CD4-positive, alpha-beta T cell (primary cell): ENCODE measurements at places on chromosomes 3 and 15. TPM values are rescaled to one million over a fixed set of nuclear protein-coding genes. Genes with fewer than 3 reads are reported as not detected.

DNA sequence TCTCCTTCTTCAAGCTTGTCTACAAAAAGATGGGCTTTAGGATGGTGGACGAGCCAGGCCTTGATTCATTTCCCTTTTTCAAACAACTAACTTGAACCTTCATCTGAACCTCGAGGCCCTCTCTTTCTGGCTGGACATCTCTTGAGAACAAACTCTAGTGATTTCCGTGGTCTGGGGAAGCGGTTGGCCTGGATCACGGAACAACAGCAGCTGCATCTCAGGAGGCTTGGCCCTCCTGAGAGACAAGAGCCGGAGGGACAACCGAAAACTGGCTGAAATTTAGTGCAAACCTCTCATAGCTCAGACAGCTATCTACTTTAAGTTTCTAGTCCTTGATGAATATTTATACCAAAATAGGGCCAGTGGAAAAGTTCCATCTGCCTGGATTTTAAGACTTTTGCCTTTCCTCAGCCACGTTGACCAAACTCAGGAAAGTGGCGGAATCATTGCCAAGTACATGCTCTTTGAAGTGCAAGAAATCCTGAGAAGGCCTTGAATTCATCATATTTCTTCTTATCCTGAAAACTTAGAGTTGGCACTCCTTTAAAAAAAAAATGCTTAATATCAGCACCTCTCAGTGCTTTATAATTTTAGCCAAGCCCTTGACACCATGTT lies 14.5 kb downstream of the LMCD1 start:
- no peaks in the 10 kb centered on the region for H3K27me3 ChIP-seq
- H3K27ac ChIP-seq, result no peak overlapping the region
- no peak overlapping the region for H3K4me3 ChIP-seq
- H3K36me3 ChIP-seq, result no peaks in the 10 kb centered on the region
- H3K4me1 ChIP-seq, result no peaks in the 10 kb centered on the region

- H3K27me3 ChIP-seq, result no peaks in the 10 kb centered on the region
- H3K36me3 ChIP-seq, result peaks cover 30% of the 10 kb centered on the region
- no peaks in the 10 kb centered on the region for H3K4me1 ChIP-seq
These were observed 57.8 kb upstream of the ACTC1 start for GRCh38 chr15:34853001-34853758.

GRCh38 chr15:35325374-35325941 lies 220.5 kb downstream of the DPH6 start:
- H3K36me3 ChIP-seq, result no peaks in the 10 kb centered on the region
- no peak overlapping the region for H3K4me3 ChIP-seq
- no peak for DNase-seq
- no peak overlapping the region for H3K27ac ChIP-seq
- H3K27me3 ChIP-seq, result no peaks in the 10 kb centered on the region

- H3K4me1 ChIP-seq, result peaks cover 5% of the 10 kb centered on the region
- H3K27ac ChIP-seq, result no peak overlapping the region
- no peak for DNase-seq
- no peak overlapping the region for H3K4me3 ChIP-seq
These were observed 96.3 kb downstream of the PCSK6 start for GRCh38 chr15:101393172-101393571.

DNA sequence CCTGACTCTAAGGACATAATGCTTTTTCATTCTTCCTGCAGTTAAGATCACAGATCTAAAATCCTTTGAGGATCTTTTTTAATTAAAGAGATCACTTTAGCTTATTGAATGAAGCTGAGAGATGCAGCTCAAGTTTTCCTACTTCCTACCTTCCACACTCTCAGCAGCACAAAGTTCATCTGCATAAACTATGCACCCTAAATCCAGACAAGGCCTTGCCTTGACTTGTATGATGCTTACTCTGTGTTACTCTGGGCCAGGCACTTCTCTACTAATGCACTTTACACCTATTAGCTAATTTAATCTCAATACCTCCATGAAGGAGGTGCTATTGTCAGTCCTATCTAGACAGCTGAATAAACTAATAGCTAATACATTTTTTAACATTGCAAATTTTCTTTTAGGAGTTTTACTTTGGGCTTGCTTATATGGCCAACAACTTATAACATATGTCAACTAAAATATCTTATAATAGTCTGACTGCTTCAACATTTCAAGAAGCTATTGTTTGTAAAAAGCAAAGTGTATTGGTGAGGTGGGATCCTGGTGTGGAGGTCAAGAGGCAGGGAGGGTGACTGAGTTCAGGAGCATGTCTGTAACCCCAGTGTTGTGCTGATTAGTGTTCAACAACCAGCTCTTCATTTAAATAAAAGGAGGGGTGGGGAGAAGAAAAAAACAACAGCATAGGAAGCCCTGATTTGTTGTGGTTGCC lies 172.4 kb upstream of the ATP11B start:
- H3K27ac ChIP-seq, result no peak overlapping the region
- no peaks in the 10 kb centered on the region for H3K27me3 ChIP-seq
- no peaks in the 10 kb centered on the region for H3K4me1 ChIP-seq
- H3K4me3 ChIP-seq, result no peak overlapping the region

DNA sequence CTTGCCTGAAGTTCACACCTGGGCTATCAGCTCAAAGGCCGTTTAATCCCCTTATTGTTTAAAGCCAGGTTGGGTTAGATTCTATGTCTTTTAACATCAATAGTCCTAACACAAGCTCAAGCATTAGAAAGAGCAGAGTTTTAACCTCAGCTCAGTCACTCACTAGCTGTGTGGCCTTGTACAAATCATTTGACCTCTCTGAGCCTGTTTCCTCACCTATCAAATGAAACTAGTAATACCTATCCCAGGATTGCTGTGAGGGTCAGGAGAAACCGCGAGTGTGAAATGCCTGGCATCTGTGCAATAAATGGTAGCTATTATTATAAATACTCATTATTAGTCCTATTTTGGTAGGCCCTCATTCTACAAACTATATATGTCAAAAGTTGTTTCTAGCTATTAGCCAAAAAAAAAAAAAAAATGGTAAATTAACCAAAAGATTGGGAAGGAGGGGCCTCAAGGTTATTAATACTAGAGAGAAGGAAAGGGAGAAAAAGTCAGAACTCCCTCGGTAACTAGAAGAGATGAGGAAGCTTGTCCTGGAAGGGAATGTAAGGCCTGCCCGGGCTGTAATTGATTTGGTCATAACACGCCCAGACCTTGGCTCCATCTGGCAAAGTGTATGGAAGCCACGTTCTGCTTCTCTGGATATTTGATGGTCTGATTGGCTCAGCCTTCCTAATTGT lies 510.5 kb upstream of the PROK2 start:
- DNase-seq, result no peak
- H3K36me3 ChIP-seq, result no peaks in the 10 kb centered on the region
- H3K27me3 ChIP-seq, result no peaks in the 10 kb centered on the region
- no peak overlapping the region for H3K4me3 ChIP-seq

- H3K36me3 ChIP-seq, result no peaks in the 10 kb centered on the region
- H3K4me1 ChIP-seq, result no peaks in the 10 kb centered on the region
- no peak overlapping the region for H3K27ac ChIP-seq
- no peak overlapping the region for H3K4me3 ChIP-seq
- no peaks in the 10 kb centered on the region for H3K27me3 ChIP-seq
These were observed 866.9 kb downstream of the FHIT start for GRCh38 chr3:60384341-60384740.

DNA sequence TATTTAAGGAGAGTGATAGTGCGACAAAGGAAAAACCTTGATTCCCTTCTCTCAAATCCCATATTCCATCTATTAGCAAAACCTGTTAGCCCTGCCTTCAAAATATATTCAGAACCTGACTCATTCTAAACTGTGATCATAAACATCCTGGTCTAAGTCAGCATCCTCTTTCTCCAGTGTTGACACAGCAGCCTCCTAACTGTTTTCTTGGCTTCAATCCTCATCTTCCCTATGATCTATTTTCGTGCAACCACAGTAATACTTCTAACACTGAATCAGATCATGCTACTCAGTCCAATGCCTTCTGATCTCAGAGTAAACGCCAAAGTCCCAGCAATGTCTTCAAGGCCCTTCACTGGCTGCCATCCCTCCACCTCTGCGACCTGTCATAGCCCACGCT lies 785.1 kb downstream of the EDEM1 start:
- no peaks in the 10 kb centered on the region for H3K27me3 ChIP-seq
- no peak for DNase-seq
- H3K4me1 ChIP-seq, result no peaks in the 10 kb centered on the region

DNA sequence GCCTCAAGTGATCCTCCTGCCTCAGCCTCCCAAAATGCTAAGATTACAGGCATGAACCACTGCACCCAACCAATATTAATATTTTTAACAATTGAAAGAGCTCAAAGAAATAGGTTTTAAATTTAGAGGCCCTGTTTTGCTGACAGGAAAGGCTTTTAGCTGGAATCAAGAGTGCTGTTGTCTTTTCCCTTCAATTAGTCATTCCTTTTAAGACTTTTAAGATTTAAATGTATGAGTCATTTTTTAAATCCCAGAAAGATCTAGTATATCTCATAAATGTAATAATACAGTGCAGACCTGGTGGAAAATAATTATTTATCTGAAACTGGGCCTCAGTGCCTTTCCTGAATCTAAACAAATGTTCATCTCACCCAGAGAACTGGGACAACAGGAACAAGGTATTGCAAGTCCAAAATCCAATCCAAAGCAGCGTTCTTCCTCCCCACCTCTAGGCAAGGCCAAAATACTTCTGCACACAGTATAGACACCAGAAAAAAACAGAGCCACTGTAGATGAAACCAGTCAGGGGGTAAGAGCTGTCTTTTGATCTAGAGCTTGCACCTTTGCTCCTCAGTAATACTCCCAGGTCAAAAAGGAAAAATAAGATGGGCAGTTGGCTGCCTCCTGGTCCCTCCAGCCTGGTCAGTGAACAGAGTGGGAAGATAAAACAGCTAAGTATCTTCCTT lies 14.4 kb downstream of the AGTR1 start:
- no peaks in the 10 kb centered on the region for H3K36me3 ChIP-seq
- no peaks in the 10 kb centered on the region for H3K27me3 ChIP-seq
- DNase-seq, result no peak
- no peak overlapping the region for H3K4me3 ChIP-seq

DNA sequence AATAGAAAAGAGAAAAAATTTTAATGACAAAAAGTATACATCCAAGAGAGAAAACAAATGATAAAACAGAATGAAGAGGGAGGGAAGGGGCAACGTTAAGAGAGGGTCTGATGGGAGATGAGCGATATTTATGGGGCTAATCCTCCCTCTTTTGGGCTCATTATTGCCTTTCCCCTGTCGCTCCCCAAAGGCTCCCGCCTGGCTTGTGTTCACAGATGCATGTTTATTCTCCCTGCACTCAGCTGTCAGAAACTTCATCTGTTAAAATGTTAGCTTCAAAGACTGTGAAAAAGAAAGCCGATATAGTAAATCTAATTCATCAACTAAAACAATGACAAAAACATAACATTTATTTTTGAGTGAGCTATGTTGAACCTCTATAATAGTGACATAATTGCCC lies 74.3 kb downstream of the GABRB3 start:
- no peaks in the 10 kb centered on the region for H3K4me1 ChIP-seq
- no peaks in the 10 kb centered on the region for H3K27me3 ChIP-seq
- no peak overlapping the region for H3K27ac ChIP-seq
- DNase-seq, result no peak
- no peaks in the 10 kb centered on the region for H3K36me3 ChIP-seq

- H3K4me1 ChIP-seq, result no peaks in the 10 kb centered on the region
- no peak for DNase-seq
These were observed 136.2 kb downstream of the USP13 start for GRCh38 chr3:179788996-179789395.

GRCh38 chr3:143302638-143303171 lies 183.1 kb downstream of the CHST2 start:
- DNase-seq, result no peak
- H3K27me3 ChIP-seq, result no peaks in the 10 kb centered on the region
- H3K36me3 ChIP-seq, result no peaks in the 10 kb centered on the region
- H3K27ac ChIP-seq, result no peak overlapping the region
- no peak overlapping the region for H3K4me3 ChIP-seq

GRCh38 chr15:69457304-69458280 lies 5.0 kb downstream of the RPLP1 start:
- H3K4me3 ChIP-seq, result no peak overlapping the region
- H3K27ac ChIP-seq, result no peak overlapping the region
- no peaks in the 10 kb centered on the region for H3K27me3 ChIP-seq

DNA sequence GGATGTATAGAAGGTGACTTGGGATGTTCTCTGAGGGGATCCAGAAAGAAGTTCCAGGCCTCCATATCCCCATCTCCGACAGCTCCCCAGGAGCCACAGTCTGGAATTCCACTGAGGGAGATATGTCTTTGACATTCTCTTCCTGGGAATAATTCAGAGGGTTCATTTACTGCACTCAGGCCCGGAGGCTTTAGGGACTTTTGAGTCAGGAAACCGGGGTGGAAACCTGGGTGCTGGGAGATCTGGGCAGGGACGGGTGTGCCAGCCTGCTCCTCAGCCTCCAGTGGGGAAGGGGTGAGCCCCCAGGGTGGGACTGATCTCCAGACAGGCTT lies 147.7 kb downstream of the SMAD6 start:
- no peak overlapping the region for H3K4me3 ChIP-seq
- peaks cover 3% of the 10 kb centered on the region for H3K27me3 ChIP-seq
- peaks cover 8% of the 10 kb centered on the region for H3K4me1 ChIP-seq
- H3K36me3 ChIP-seq, result no peaks in the 10 kb centered on the region

GRCh38 chr3:10279384-10280176 lies 13.2 kb downstream of the GHRL start:
- H3K36me3 ChIP-seq, result peaks cover 75% of the 10 kb centered on the region
- no peak overlapping the region for H3K27ac ChIP-seq
- peaks cover 23% of the 10 kb centered on the region for H3K4me1 ChIP-seq
- no peak for DNase-seq

- no peaks in the 10 kb centered on the region for H3K4me1 ChIP-seq
- peaks cover 38% of the 10 kb centered on the region for H3K27me3 ChIP-seq
- H3K4me3 ChIP-seq, result no peak within 1 kb of the TSS
- no peaks in the 10 kb centered on the region for H3K36me3 ChIP-seq
- H3K27ac ChIP-seq, result no peak within 1 kb of the TSS
- no peak for DNase-seq
These were observed at the start of gene GPR149 for GRCh38 chr3:154430014-154430413. TSS of gene GPR149 (minus strand) at chr3:154430190. CDS start at chr3:154429615, 575 bp downstream.

GRCh38 chr15:66723826-66724731 lies 22.0 kb downstream of the SMAD6 start:
- no peaks in the 10 kb centered on the region for H3K36me3 ChIP-seq
- DNase-seq, result no peak
- H3K27me3 ChIP-seq, result no peaks in the 10 kb centered on the region

DNA sequence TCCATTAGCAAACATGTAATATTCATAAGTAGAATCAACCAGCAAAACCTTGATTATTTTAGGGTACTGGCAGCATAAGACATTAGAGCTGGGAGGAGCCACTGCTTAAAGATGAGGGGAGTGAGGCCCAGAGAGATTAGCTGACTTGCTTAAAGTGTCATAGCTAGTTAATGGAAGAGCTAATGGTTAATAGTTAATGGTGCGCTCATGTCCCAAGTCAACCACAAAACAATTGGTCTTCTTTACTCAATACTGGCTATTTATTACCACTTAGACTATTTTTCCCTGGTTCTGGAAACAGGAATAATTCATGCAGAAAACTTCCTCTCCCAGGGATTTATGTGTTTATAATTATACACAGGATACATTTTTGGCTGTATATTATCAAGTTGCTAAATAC lies 33.1 kb downstream of the EIF4E3 start:
- no peaks in the 10 kb centered on the region for H3K27me3 ChIP-seq
- H3K4me1 ChIP-seq, result no peaks in the 10 kb centered on the region
- no peak for DNase-seq
- peaks cover 71% of the 10 kb centered on the region for H3K36me3 ChIP-seq
- H3K4me3 ChIP-seq, result no peak overlapping the region

P2RY1 gene
- 0.11 TPM for total RNA-seq

B3GALNT1 gene
- 0.33 TPM for total RNA-seq

CLDN16 gene
- total RNA-seq, result not detected

STRA6 gene
- total RNA-seq, result not detected

CYP1A2 gene
- total RNA-seq, result not detected

PLIN1 gene
- total RNA-seq, result 0.08 TPM

GDPGP1 gene
- 7.5 TPM for total RNA-seq

ZNF106 gene
- total RNA-seq, result 31.4 TPM

TMEM87A gene
- 48.7 TPM for total RNA-seq

IL5RA gene
- total RNA-seq, result 0.59 TPM

TM4SF4 gene
- not detected for total RNA-seq

TLR9 gene
- total RNA-seq, result 0.08 TPM

RARB gene
- not detected for total RNA-seq
